ENCODE measurements at places on chromosomes 12 and 14.

GRCh38 chr14:76386944-76387782 is 11.2 kb downstream of the ESRRB start:
- DNase-seq, result peak; percentile 43

GRCh38 chr14:93880021-93880820 is 46.9 kb upstream of the FAM181A start:
- DNase-seq, result no peak

GRCh38 chr12:57853864-57854556 is 7.5 kb upstream of the CTDSP2 start:
- no peak for DNase-seq

GRCh38 chr14:86780461-86780860 is 1212.5 kb downstream of the GALC start:
- DNase-seq, result no peak

GRCh38 chr12:105107171-105107493 is 399 bp upstream of the WASHC4 start:
- peak; percentile 4 for DNase-seq

DNA sequence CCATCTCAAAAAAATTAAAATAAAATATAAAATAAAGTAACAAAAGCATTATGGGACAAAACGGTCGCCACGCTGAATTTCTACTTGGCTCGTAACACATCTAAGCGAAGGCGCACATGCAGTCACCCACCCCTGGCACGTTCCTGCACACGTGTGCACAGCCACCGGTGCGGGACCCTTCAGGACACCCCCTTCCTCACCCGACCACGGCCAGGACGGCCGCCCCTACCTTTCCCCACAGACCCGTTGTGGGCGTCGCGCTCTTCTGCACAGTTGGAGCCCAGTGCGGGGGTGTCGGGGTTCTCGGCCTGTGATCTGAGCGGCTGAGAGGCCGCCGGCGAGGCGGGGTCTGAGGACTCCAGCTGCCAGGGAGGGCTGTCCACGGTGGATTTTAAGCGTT is 44.4 kb upstream of the GPR68 start:
- DNase-seq, result no peak

DNA sequence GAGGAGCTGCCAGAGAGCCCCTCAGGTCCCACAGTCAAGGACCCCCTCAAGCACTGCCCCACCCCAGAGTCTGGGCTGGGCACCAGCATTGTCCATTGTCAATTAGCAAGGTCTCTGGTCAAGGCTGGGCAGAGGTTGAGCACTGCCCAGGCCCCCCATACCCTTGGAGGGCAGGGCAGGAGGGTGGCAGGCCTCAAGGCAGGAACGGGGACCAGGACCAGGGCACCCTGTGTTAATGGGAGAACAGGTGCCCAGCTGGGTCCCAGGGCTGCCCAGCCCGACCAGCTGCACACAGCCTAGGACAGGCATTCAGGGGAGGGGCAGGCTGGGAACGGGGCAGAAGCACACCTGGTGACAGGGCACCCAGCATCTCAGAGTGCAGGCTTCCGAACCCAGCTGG is 18.4 kb downstream of the SIVA1 start:
- no peak for DNase-seq

DNA sequence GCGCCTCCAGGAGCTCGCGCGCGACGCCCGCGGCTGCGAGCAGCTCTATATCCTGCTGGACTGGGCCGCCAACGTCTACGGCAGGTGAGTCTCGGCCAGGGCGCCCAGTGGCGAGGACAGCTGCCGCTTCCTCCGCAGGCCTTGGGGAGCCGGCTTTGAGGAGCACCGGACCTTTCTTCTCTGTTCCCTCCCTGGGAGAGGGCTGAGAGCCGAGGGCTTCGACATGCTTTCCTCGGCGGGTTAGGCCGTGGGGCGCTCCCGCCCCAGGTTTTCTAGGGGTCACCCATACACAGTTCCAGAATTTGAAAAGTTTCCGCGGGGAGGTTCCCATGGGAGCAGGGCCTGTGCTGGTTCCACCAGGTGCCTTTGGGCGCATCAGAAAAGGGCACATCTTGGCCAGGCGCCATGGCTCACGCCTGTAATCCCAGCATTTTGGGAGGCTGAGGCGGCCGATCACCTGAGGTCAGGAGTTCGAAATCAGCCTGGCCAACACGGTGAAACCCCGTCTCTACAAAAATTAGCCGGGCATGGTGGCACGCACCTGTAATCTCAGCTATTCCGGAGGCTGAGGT is 8.2 kb downstream of the EXOC3L4 start:
- DNase-seq, result no peak

- DNase-seq, result peak; percentile 11
Observed at GRCh38 chr14:38078393-38078792, 129.3 kb upstream of the SSTR1 start.

- no peak for DNase-seq
Observed at GRCh38 chr12:75840994-75841355, 190.6 kb downstream of the PHLDA1 start.

DNA sequence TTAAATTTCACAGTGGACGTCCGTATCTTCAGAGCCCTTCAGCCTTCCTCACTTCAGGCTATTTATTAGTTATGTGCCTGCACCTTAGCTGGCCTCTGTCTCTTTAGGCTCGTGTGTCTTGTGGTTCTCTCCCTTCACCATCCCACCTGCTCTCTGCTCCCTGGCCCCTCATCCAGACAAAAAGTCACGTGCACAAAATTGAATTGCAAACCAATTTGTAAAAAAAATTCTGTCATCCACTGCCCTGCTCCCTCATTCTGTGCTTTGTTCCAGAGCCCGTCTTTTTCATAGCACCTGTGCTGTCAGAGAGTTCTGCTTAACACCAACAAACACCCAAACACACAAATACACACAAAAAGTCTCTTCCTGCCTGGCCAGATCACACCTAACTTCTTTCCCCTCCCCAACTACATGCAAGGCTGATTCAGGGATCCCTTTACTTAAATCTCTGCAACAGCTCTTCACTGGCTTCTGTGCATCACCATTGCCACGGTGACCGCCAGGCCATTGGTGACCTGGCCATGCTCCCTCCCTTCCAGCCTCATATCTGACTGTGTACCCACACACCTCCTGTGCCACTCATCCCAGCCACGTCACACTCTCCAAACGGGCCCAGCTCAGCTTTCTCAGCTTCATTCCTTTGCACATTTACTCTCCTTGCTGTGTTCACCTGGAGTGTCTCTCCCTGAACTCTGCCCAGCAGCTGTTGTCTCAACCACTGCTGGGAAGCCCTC is 205.7 kb downstream of the TTC8 start:
- no peak for DNase-seq

- DNase-seq, result no peak
Observed at GRCh38 chr12:22163594-22163993, 117.6 kb downstream of the CMAS start.

Measured in stimulated activated CD4-positive, alpha-beta T cell treated with anti-CD3 and anti-CD28 coated beads, Interleukin-1b, Interleukin-23, amount 100 ng/mL, for 4 hours (primary cell).